ENCODE measurements at places on chromosomes 3 and 15.
A peak's percentile ranks its signal among the peaks of the same experiment; 100 is the strongest.

- DNase-seq: no peak
Observed at GRCh38 chr15:94015324-94015723, 216.0 kb upstream of the MCTP2 start.

DNA sequence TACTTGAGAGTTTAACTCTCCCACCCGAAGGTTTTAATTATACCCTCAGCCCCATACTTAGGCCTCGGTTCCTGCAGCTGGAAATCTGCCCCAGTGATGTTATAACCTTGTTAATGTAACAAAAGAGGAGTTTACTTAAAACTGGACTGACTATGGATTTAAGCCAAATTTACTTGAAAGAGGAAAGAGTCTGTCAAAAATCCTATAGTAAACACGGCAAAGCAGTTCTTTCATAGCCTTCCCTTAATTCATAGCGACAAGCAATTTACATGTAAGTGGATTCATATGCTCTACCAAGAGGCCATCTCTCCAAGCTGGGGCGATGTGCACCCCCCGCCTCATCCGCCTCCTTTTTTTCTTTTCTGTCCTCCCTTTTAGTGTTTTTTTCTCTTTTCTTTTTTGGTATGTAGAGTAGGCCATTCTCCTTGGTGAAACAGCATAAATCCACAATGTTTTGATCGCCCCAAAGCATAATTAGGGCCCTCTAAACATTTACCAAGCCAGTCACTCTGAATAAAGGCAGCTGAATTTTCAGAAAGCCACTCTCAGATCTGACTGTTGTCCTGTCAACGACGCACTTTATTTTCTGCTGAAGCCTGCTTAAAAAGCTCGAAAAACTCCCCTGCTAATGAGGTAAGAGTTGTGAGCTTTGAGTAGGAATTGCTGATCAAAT is 373.1 kb upstream of the WNT5A start:
- no peak for DNase-seq

DNA sequence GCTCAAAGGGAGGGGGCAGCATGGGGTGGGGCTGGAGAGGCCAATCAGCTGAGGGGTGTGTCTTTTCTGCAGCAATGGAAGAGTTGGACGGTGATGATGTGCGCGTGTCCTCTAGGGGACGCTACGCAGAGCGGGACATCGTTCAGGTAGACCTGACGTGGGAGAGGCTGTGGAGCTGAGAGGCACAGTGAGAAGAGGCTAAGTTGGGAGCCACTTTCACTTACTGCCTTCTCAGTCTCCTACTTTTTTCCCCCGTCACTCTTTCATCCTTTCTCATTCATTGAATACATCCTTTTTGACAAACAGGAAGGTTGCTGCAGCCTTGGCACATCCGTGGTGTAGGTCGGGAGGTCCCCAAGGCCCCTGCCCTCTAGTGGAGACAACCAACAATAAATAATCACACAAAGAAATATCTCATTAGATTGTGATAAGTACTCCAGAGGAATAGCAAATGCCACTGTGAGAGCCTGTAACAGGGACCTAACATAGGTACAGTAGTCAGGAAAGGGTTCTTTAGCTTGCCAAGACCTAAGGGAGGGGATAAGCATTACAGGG is 4.4 kb upstream of the BRPF1 start:
- peak; percentile 30 for DNase-seq

- no peak for DNase-seq
Observed at GRCh38 chr15:83993591-83993990, 242.0 kb upstream of the GOLGA6L4 start.

DNA sequence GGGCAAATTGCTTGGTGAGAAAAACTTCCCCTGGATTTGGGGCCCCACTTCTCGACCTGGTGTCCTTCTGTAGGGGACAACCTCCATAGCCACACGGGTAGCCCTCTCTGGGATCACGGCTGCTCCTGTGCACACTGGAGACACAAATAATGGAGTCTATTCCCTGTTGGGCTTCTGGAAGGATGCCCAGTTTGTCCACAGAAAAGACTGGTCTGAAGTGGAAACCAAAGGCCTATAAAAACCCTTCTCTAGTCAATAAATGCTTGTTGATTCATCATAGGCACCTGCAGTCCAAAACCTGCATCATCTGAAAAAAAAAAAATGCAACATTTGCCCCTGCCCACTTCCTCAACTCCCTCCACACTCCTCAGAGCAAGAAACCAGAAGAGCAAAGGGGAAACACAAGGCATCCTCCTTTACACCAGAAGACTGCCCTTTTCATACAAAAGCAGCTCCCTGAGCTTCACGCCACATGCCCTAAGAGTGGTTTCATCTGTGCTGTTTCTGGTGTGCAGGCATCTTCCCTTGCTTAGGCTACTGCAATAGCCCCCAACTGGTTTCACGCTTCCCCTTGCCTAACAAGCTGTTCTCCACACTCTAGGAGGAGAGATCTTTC is 36.3 kb downstream of the SRGAP3 start:
- DNase-seq: no peak

GRCh38 chr3:186732169-186732766 is 15.1 kb downstream of the KNG1 start:
- no peak for DNase-seq

GRCh38 chr3:152376351-152377183 is 107.8 kb downstream of the MBNL1 start:
- DNase-seq: peak; percentile 43

GRCh38 chr3:14124223-14124614 is 451 bp downstream of the CHCHD4 start:
- peak; percentile 58 for DNase-seq

GRCh38 chr15:40290545-40290917 is 7.7 kb upstream of the ANKRD63 start:
- no peak for DNase-seq

DNA sequence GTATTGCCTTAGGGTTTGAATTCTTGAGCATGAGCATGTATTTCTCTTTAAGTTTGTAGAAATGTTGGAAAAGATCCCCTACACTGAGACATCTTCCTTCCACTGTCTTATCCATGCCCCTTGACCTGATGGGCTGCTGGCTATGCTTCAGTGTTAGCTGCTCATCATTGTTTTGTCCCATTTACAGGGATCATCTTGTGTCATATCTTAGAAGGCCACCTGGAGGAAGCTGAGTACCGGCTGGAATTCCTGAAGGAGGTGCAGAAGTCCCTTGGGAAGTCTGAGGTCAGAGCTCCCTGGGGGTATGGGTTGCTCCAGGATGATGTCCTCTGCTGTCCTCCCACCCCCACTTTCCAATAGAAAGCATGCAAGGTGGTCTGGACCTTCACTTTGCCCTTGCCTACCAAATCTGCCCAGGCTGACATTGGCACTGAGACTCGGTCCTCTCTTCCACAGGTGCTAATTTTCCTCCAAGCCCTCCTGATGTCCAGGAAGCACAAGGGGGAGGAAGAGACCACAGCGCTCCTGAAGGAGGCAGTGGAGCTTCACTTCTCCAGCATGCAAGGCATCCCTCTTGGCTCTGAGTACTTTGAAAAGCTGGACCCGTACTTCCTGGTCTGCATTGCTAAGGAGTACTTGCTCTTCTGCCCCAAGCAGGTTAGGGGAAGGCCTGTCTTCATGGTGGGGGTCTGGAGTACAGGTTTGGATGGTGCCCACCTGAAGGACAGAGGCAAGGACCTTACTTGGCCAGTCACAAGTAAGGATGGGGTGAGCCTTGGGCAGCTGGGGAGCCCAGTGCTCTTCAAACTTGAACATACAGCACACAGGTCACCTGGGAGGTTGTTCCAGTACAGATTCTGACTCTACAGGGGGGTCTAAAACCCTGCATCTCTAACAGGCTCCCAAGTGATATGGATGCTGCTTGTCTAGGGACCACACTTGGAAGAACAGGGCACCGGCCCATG is 17.7 kb downstream of the TTC21A start:
- peak; percentile 67 for DNase-seq

GRCh38 chr3:158918008-158918407 is 116.2 kb downstream of the MFSD1 start:
- peak; percentile 93 for DNase-seq

- no peak for DNase-seq
Observed at GRCh38 chr3:115999613-116000012, 376.3 kb downstream of the GAP43 start.

- DNase-seq: peak; percentile 86
Observed at GRCh38 chr15:57654153-57654852, 52.2 kb upstream of the POLR2M start.

- no peak for DNase-seq
Observed at GRCh38 chr3:18579661-18580060, 154.5 kb upstream of the SATB1 start.

GRCh38 chr3:140170612-140171011 is 235.6 kb downstream of the CLSTN2 start:
- no peak for DNase-seq

DNA sequence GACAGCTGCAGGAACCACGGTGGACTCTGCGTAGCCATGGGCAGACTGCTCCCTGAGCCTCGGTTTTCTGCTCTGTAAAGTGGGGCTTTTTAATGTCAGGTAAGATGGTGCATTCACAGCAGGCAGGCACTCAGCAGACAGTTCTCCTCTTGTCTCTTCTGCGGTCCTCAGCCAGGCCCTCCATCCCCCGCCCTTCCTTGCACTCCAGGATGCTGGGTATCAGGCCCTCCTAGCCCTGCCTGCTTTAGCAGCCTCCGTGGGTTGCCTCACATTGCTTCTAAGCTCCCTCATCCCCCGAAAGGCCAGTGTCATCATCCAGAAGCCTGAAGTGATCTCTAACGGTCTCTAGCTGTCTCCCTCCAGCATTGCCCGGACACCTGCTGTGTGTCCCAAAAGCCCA is 115.7 kb downstream of the WNT7A start:
- DNase-seq: no peak

- no peak for DNase-seq
Observed at GRCh38 chr3:188390343-188390718, 236.4 kb downstream of the LPP start.

DNA sequence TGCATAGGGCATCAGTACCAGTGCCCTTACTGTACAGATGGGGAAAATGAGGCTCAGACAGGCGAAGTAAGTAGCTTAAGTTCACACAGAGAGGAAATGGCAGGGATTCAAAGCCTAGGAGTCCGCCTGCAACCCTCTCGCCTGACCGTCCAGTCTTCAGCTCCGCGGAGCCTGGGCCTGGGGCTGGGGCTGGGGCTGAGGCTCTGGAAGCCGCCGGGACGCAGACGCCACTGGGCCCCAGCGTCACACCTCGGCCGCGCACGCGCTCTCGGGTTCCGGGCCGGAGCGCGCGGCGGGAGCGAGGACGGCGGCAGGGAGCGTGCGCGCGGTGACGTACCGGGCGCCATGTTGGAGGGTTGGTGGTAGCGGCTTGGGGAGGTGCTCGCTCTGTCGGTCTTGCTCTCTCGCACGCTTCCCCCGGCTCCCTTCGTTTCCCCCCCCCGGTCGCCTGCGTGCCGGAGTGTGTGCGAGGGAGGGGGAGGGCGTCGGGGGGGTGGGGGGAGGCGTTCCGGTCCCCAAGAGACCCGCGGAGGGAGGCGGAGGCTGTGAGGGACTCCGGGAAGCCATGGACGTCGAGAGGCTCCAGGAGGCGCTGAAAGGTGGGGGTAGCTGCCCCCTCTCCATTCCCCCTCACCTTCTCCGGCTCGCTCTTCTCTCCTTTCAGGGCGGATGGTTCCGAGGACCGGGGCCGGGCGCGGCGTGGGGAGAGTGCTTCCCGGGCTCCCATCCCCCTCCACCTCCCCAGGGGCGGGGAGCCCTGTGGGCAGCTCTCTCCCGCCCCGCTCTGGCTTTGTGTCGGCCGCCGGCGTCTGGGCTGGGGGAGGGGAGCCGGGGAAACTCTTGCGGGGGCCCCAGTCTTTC is at the start of gene PPP4R2:
Gene PPP4R2, plus strand, starts transcription at position 339 of the 861 bp plus-strand sequence. Its CDS starts 227 bp downstream, at position 566.
- peak; percentile 96 for DNase-seq

DNA sequence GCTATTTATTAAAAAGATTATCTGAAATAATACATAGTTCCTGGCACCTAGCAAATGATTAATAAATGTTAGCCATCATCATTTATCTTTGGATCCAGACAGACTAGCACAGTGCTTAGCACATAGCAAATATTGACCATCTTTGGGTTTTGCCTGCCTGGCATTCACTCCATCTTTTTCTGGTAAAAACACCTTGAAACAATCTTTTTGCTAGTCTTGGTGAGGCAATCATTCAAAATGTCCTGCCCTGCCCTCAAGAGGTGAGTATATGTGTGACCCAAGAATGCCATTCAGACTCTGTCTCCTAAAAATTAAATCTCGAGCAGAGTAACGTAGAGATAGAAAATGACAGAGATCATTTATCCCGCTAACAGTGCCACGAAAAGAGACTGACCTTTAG is 78.3 kb upstream of the ZNF280D start:
- DNase-seq: no peak

GRCh38 chr3:179288845-179289244 is 34.0 kb upstream of the ZNF639 start:
- no peak for DNase-seq

GRCh38 chr3:141456301-141456625 is 30.6 kb upstream of the RASA2 start:
- DNase-seq: peak; percentile 99

- DNase-seq: no peak
Observed at GRCh38 chr3:141643796-141644195, 94.3 kb upstream of the RNF7 start.

- DNase-seq: no peak
Observed at GRCh38 chr3:164515256-164515655, 563.0 kb downstream of the SI start.

GRCh38 chr15:64548235-64548634 is 87.9 kb downstream of the ZNF609 start:
- DNase-seq: no peak

DNA sequence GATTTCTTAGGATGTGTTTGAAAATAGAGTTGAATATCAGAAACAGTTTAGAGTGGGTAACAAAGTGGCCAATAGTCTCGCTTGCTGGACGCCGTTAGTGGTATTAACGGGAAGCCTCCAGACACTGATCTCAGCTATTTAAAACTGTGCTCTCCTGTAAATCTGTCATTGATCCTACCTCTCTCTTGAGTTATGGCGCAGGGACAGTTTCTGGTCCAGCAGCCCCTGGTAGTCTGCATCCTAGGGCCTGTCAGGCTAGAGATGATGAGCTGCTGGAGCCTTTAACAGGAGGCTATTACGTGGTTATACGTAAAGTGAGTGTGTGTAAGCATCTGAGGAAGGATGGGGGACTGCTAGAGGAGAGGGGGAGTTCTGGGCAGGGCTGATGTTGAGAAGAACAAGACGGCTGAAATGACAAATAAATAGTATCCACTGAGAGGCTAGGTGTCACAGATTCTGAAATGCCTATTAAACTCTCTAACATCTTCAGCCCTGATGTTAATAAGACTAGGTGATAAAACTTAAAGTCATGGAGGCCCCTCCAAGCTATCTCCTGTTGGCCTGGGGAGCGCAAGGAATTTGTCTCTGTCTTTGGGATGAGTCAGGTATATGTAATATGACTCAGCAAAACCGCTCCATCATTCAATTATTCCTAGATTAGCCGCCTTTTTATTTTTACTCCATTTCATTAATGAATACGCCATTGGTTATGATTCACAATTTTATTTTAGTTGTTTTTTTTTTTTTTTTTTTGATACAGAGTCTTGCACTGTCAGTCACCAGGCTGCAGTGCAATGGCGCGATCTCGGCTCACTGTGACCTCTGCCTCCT is 155.7 kb downstream of the GREM1 start:
- DNase-seq: peak; percentile 59

DNA sequence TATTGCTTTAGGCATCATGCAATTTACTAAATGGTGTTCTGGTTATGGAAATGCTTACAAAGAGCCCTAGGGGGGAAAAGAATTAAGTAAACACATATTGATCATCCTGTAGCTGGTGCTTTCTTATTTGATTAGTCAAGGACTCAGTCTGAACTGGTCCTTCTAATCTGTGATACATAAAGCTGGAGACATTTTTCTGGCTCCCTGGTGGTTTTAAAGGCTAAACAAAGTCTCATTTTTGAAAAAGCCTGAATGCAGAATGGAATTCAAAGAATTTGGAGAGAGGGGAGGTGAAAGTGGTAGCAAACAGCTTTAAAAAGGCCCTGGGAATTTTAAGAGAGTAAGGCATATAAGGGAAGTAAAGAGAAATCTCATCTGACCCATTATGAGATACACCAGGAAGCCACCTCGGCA is 149.7 kb downstream of the RBMS3 start:
- peak; percentile 52 for DNase-seq

GRCh38 chr3:123110282-123110975 is 43.6 kb downstream of the PDIA5 start:
- DNase-seq: no peak
